ENCODE measurements at places on chromosomes 1 and 21. TPM values are rescaled to one million over a fixed set of nuclear protein-coding genes. Genes with fewer than 3 reads are reported as not detected.

Gene NHLH1
- 0.80 TPM for total RNA-seq

DNA sequence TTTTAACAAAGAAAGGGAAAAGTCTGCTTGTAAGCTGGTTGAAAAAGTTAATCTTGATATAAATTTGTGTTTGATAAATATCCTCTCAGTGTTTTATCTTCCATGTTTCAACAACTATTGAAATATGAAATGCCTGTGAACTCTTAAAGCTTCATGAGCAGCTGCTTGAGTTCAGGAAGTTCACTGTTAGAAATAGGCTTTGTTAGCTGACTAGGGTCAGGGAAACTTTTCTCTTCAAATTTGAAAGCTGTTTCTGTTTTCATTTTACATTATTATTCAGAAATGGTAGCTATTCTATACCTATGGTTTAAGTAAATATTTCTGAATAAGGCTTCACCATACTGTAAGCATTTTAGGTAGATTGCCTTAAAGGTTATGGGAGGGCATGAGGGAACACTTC lies 191.7 kb downstream of the HS2ST1 start:
- DNase-seq = no peak

GRCh38 chr1:94143809-94144176 lies 22.8 kb upstream of the ABCA4 start:
- no peak for DNase-seq

GRCh38 chr1:87951409-87951808 lies 622.7 kb downstream of the LMO4 start:
- DNase-seq = no peak

DNA sequence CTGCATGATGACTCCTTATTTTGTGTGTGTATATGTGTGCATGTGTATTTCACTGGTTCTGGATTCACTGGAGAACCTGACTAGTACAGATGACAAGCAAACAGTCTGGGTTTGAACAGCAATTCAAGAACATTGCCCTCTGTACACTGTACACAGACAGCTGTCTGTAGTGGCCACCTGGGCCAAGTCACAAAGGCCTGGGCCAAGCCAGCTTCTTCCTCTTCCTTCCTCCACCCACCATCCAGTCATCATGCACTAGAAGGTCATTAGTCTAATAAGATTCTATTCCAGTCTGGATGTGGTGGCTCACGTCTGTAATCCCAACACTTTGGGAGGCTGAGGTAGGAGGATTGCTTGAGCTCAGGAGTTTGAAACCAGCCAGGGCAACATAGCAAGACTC lies 155.9 kb downstream of the ELAVL4 start:
- no peak for DNase-seq

Gene UBASH3A
- 0.28 TPM for total RNA-seq

GRCh38 chr1:11868331-11868980 lies 9.7 kb upstream of the NPPB start:
- DNase-seq = no peak

Gene OLFM3
- not detected for total RNA-seq

- DNase-seq = no peak
Observed at GRCh38 chr1:45621895-45622523, 1.8 kb downstream of the CCDC17 start.

Gene PALMD
- not detected for total RNA-seq

DNA sequence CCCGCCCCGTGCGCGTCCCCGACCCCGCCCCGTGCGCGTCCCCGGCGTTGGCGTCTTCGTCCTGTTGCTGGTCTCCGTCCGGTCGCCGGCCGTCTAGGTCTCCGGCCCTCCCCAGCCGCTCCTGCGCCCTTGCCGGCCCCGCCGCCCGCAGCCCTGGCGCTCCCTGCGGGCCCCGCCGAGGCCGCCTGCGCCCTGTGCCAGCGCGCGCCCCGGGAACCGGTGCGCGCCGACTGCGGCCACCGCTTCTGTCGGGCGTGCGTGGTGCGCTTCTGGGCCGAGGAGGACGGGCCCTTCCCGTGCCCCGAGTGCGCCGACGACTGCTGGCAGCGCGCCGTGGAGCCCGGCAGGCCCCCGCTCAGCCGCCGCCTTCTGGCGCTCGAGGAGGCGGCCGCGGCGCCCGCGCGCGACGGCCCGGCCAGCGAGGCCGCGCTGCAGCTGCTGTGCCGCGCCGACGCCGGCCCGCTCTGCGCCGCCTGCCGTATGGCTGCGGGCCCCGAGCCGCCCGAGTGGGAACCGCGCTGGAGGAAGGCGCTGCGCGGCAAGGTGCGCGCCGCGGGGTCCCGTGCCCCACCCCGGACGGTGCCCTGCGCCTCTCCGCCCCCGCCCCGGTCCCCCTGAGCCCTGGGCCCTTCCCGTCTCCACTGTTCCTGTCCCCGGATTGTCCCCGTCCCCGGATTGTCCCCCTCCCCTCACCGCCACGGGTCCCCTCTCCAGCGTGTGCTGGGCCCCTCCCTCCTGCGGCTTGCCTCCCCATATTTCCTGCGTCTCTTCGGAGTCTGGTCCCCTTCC lies at the start of gene RNF187:
Gene RNF187 (plus strand): TSS at position 47 of the 789 bp plus-strand sequence.
- no peak for DNase-seq

Data from GM12878 (cell line).